ENCODE measurements at places on chromosomes 5 and 9.

DNA sequence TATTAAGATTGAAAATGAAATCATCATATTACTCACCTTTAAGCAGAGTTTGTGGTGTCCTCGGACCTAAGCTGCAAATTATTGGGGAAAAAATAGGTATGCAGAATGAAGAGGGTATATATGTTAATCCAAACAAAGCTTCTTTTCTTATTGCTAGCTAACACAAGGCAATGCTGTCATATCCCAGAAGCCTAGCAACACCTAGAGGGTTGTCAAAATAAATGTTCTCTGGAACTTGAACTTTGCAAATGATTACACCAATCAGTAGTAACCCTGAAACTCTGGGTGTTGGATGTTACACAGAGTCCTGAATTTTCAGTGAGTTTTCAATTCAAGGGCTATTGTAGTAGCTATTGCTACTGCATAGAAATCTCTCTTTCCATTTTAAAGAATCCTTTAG is at the start of gene C6:
Gene C6, minus strand, starts transcription at position 193 of the 400 bp plus-strand sequence. CDS start 10,302 bp downstream, outside the sequence.
- no peak for DNase-seq

- no peak for DNase-seq
Observed at GRCh38 chr5:79853028-79853427, 138.0 kb downstream of the MTX3 start.

DNA sequence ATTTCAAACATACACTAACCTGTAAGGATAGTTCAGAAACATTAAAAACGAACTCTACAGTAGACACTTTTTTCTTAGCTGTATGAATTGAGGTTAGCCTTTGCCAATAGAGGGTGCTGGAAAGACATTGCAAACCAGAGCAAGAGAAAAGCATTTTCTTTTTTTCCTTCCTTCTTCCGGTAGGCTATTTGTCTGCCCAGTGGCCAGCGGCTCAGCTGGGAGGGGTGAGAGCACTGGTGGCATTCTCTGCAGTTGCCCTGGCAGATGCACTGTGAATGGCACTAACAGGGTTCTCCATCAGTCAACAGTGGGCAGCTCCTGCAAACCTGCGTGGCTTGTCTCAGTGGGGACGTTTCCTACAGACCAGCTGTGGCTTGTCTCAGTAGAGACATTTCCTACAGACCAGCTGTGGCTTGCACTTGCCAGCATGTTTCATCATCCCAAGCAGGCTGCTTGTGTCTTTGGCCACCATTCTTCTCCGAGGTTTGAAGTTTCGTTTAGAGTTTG is 984.5 kb upstream of the CDH18 start:
- no peak for DNase-seq

- peak; percentile 70 for DNase-seq
Observed at GRCh38 chr5:143008809-143009521, 238.8 kb downstream of the ARHGAP26 start.

DNA sequence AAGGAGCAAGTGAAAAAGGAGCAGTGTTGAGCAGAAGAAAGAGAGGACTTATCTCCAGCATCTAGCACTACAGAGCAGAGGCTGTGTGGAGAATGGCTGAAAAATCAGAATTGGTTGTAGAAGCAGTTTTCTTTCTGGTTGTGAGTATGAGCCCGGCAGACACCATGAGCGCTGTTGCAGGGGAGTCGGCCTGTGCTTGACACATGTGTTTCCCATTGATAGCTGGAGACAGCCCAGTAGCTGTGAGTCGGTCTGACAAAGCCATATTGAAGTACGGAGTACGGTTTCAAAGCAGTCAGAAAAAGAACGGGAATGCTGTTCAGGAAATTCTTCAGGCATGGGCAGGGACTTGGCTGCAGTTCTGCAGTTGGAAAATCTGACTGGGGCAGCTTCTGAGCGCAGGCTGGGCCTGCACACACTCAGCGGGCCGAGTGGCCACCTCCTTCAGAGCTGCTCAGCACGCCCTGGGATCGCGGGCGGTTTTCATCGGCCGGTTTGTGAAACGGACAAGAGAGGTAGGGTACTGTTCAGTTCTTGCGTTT is at the start of gene SGCD:
Gene SGCD, plus strand, starts transcription at position 447 of the 542 bp plus-strand sequence.
- DNase-seq: no peak

- DNase-seq: no peak
Observed at GRCh38 chr5:76319673-76320072, 83.4 kb upstream of the IQGAP2 start.

DNA sequence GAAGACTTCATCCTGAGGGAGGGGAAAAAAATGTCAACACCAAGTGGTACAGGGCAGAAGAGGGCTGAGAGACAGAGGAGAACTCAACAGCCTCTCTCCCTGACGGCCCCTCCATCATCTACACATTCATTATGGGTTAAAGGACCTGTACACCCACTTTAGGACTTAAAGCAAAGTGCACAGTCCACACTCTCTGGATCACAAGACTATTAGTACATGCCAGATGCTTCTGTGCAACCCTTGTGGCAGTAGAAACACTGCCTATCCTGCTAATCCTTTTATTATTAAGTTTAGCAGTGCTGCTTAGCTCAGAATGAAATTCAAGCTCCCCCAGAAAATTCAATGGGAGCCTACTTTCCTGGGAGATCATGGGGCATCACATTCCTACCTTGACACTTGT is 1.9 kb downstream of the FRMD3 start:
- DNase-seq: no peak

- DNase-seq: no peak
Observed at GRCh38 chr9:107390778-107391177, 98.8 kb downstream of the KLF4 start.

GRCh38 chr5:99000876-99001275 is 72.1 kb upstream of the CHD1 start:
- no peak for DNase-seq

GRCh38 chr5:121189342-121190305 is 662.1 kb upstream of the FTMT start:
- DNase-seq: no peak

DNA sequence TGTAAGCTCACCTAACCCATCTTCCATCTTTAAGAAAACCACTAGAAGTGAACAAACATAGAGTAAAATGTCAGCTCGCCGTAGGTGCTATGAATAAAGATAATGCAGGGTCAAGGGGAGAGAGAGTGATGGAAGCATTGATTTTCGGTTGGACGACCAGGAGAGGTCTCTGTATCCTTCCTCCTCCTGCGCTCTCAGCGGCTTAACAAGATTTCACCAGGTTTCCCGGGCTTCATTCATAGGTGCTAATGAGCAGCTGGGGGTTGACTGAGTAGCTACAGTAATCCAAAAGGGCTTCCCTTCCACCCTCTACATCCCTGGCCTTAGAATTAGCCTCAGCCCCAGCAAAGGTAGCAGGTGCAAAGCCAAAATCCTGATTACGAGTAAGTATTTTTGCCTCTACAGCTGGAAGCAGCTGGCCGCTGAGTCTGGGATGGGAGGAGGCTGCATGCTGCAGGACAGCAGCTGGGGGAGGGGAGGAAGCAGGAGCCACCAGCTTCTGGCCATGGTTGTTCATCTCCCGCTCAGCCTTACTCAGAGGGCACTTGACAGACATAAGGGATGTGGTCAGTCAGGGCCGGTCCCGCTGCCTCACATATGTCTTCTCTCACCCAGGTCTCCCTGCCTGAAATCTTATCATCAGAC is 112.0 kb upstream of the IL12B start:
- DNase-seq: no peak

DNA sequence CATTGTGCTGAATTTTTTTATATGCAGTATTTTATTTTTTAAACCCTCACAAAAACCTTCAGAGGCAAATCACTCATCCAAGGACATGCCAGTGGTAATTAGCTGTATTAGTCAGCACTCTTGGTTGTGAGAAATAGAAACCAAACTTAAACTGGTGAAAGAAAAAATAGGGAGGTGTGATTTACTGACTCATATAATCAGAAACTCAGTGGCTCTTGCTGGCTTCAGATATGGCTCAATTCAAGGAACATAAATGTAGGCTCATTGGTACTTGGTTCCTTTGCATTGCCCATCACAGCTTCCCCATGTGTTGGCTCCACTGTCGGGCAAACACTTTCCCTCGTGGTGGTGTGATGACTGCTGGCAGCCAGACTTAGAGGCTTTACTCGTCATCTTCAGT is 497.2 kb downstream of the MAT2B start:
- DNase-seq: no peak

GRCh38 chr5:132392978-132393825 is 23.7 kb downstream of the SLC22A5 start:
- DNase-seq: no peak

- no peak for DNase-seq
Observed at GRCh38 chr5:66440202-66440680, 156.0 kb upstream of the MAST4 start.

- no peak for DNase-seq
Observed at GRCh38 chr9:4070266-4070665, 229.6 kb downstream of the GLIS3 start.

DNA sequence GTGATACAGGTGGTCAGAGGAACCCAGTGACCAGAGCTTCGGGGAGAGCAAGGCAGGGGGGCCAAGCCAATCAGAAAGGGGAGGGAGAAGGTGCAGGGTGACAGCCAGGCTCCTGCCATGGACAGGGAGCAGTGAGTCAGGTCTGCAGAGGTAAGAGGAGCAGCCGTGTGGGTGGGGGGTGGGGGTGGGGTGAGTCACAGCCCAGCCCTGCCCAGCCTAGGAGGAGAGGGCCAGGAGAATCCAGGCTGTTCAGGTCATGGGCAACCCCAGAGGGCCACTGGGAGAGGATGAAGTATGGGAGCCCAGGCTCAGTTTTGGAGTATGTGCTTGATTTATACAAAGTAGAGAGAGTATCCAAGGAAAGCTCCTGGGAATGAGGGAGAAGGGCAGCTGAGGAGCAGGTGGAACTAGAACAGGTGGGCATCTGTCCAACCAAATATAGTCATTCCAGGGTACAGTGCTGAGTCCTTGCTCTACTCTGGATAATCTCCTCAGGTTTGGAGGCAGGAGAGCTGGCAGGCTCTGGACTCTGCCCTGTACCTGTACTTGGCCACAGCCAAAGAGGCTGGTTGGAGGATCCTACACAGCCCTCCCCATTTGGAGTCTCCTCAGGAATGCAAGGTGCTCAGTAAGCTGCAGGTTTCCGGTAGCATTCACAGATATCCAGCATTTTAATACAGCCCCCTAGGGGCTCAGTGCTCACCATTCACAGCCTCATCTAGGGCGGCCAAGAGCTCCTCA is 1.6 kb downstream of the HBEGF start:
- DNase-seq: no peak

GRCh38 chr5:149886692-149887470 is 57.7 kb downstream of the PDE6A start:
- no peak for DNase-seq

DNA sequence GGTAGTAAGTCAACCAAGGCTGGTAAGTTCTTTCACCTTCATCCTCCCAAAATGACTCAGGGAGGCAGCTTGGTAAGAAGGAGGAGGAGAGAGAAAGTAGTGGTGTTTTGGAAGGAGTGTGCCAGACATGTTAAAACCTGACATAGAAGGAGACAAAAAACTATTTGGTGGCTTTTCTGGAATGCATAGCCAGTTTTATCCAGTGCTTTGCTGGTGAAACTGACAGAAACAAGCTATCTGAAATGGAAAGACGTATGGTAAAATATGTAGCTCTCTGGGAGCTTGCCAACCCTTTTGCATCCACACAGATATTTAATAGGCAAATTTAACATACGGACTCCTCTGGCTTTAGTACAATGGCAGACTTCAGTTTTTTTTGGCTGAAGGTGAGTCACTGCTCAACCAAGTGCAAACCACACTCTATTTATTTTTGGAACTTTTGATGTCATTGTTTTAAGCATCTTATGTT is 45.4 kb downstream of the RAB14 start:
- DNase-seq: no peak

GRCh38 chr5:167071981-167072610 is 1219.3 kb upstream of the WWC1 start:
- no peak for DNase-seq

- DNase-seq: no peak
Observed at GRCh38 chr5:12480487-12480886, 576.2 kb upstream of the CTNND2 start.

DNA sequence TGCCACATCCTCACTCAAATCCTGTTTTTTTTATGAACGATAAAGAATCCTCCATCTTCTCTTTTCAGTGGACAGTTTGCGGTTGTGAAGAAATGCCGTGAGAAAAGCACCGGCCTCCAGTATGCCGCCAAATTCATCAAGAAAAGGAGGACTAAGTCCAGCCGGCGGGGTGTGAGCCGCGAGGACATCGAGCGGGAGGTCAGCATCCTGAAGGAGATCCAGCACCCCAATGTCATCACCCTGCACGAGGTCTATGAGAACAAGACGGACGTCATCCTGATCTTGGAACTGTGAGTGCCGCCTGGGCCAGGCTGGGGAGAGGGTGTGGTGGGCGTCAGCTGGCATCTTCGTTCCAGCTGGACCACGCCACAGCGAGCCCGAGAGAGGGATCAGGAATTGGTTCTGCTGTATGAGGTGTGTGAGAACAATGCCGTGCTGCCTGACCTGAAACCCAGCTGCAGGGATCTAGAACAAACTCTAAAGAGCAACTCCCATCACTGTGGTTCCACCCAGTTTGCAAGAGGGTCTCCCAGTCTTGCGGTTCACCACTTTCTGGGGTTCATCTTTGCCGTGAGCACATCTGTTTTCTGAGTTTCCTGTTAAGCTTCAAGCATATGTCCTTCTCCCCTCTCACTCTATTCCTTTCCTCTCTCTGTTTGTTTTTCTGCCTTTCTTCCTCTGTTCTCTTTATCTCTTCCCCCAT is 107.4 kb downstream of the DAPK1 start:
- DNase-seq: no peak

- no peak for DNase-seq
Observed at GRCh38 chr9:119091074-119091473, 278.2 kb downstream of the BRINP1 start.

- no peak for DNase-seq
Observed at GRCh38 chr5:159444441-159445082, 114.3 kb upstream of the IL12B start.

- no peak for DNase-seq
Observed at GRCh38 chr9:86589273-86589672, 235.1 kb upstream of the TUT7 start.

DNA sequence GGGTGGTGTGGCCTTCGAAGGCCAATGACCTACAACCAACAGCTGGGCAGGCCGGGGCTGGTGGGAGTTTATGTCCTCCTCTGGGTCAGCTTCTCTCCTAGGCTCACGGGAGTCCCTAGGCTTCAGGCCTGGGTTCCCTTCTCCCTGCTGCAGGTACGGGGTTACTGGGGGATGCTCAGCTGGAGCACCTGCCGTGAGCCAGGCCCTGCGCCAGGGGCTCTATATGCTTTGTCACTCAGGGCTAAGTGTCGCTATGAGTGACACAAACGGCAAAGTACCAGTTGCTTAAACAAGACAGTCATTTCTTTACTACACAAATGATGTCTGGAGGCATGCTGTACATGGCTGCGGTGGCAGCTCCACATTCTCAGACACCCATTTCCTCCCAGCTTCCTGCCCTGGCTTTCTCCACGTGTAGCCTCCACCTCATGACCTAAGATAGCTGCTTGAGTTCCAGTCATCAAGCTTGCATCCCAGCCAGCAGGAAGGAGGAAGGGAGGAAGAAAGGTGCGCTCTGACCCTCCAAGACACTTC is 22.5 kb upstream of the NINJ1 start:
- DNase-seq: no peak

DNA sequence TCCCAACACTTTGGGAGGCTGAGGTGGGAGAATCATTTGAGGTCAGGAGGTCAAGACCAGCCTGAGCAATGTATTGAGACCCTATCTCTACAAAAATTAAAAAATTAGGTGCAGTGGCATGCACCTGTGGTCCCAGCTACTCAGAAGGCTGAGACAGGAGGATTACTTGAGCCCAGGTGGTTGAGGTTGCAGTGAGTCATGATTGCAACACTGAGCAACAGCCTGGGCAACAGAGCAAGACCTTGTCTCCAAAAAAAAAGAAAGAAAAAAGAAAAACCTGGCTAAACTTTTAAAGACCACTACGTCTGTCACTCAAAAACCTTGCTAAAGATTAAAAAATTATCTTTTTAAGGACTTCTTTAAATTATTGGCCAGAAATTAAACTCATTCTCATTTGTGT is 59.8 kb upstream of the ABCA1 start:
- DNase-seq: no peak
